ENCODE measurements at places on chromosomes 12 and 14. TPM values are rescaled to one million over a fixed set of nuclear protein-coding genes. Genes with fewer than 3 reads are reported as not detected.
A peak's percentile ranks its signal among the peaks of the same experiment; 100 is the strongest.

GRCh38 chr14:68268197-68268596 lies 448.6 kb downstream of the RAD51B start:
- DNase-seq = no peak

DNA sequence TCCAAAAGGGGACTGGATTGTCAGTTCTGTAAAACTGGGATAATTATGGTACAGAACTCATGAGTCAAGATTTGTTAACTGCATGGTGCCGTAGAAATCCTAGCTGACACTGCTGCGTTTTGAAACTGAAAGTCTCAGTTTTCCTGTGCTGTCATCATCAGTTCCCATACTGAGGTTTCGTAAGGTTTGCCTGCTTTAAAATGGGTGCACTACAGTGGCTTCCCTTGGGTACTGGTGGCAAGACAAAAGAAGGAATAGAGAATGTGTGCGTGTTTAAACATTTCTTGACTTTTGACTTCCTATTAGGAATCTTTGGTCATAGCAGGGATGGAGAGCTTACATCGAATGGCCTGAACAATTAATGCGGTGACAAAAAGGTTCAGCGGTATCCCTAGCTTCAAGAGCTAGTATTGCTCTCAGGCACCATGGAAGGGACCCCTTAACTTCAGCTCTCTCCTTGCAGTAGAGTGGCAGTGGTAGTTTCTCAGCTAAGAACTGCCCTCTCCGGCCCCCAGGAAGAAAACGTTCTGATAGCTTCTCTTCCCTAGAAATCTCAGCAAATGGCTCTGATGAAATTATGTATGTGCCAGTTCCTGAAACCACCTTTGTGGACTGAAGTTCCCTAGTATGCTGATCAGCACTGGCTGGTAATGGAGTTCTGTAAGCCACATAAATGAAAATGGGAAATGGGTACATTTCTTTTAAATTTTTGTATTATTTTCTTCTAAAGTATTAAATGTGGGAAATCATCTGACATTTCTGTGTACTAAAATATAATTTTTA lies 28.9 kb downstream of the ANO6 start:
- no peak for DNase-seq

- no peak for DNase-seq
Observed at GRCh38 chr12:46676396-46676795, 149.4 kb downstream of the SLC38A4 start.

DNA sequence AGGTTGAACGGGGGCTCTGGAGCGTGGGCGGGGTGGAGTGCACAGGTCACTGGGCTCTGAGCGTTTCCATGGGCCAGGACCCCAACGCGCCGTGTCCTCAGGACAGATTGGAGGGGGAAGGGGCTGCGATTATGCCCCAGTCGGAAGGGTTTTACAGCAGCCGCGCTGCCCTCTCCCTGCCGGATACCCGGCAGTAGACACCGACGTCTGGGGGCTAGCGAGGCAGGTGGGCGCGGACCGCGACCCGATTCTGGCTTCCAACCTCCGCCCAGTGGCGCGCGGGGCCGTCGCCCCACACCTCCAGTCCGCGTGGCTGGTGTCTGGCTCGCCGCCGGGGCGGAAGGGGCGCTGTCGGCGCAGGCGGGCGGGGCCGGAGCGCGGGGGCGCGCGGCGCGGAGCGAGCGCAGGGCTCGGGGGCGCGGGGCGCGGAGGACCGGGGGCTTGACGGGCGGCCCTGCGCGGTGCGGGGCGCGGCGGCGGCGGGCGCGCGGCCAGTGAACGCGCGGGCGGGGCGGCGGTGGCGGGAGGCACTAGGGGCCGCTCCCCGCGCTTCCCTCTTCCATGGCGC lies 2.4 kb upstream of the KIF26A start:
- DNase-seq = peak; percentile 68

GRCh38 chr12:28794211-28794610 lies 354.9 kb upstream of the FAR2 start:
- DNase-seq = no peak

GRCh38 chr12:31234955-31235867 lies 90.7 kb downstream of the SINHCAF start:
- DNase-seq = peak; percentile 76

GRCh38 chr12:22530-23201 lies 43.9 kb upstream of the IQSEC3 start:
- peak; percentile 73 for DNase-seq

- no peak for DNase-seq
Observed at GRCh38 chr12:121050725-121051124, 11.7 kb upstream of the OASL start.

- DNase-seq = no peak
Observed at GRCh38 chr12:92290350-92290695, 144.7 kb upstream of the BTG1 start.

DNA sequence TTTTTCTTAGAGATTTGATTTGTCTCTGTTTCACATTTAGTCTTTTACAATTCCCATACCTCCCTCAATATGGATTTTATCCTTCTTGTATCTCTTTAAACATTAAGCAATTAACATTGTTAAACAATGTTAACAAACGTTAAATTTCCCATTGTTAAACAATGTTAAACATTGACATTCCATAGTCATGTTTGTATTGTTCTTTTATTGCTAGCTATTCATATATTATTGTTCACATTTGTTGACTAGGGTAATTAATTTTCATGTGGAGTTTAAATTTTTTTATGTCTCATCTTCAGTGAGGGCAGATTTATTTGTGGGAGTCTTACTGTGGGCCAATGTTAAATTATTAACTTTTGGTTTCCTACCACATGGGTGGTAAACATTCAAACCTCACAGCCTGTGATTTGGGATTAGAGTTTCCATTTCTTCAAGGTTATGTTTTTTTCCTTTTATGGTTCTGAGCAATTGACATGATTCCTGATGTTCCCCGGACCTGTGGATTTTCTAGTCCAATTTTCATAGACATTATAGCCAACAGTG lies 294.3 kb downstream of the ALG10B start:
- DNase-seq = no peak

DNA sequence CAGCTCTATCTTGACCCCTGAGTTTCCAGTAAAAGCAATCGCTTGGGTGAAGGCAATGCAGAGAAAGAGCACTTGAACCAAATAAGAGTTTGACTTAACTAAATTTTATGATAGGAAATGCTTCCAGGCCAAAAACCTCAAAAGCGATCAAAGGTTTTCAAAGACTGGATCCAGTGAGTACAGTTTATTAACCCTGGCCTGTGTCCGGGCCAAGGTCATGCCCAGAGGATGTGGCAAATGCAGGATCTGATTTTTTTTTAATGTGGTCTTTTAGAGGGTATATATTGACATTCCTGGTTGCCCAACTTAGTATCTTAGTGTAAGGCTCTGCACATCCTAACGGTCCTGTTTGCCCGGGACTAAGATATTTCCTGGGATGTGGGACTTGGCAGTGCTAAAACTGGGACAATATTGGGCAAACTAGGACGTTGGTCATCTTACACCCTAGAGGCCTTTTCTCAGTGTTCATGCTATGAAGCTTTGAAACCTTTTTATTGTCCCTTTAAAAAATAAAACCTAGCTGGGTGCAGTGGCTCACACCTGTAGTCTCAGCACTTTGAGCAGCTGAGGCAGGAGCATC lies 40.1 kb upstream of the TMED10 start:
- no peak for DNase-seq

DNA sequence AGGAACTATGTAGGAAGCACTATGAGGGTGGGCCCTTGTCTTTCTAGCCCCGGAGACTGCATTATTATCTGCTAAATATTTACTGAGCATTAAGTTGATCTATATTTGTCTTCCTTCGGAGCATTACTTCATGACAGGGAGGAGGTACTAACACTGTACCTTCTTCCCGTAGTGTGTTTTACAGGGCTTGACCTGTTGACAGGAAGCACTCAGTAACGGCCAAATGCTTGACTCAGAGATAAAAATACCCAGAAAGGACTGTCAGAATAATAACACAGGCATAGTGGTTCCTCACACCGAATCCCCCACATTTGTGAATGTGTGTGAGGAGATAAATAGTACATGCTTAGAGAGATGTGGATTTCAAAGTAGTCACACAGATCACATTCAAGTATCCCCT lies 466.6 kb downstream of the EGLN3 start:
- no peak for DNase-seq

- no peak for DNase-seq
Observed at GRCh38 chr12:28369483-28369882, 179.2 kb downstream of the CCDC91 start.

- DNase-seq = no peak
Observed at GRCh38 chr12:20629414-20630156, 65.5 kb upstream of the SLCO1C1 start.

GRCh38 chr14:102200690-102201352 lies 61.1 kb downstream of the WDR20 start:
- no peak for DNase-seq

DNA sequence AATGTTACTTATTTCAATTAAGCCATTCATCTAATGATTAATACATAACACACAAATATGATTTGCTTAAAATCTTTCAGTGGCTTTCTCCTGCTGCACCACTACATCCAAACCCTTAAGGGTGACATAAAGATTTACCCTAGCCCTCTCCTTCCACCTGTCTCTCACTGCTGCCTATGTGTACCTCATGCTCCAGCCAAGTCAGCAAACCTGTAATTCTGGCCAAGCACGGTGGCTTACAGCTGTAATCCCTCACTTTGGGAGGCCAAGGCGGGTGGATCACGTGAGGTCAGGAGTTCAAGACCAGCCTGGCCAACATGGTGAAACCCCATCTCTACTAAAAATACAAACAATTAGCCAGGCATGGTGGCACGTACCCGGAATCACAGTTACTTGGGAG lies 31.7 kb upstream of the CERS5 start:
- DNase-seq = no peak

- DNase-seq = peak; percentile 87
Observed at GRCh38 chr12:52865090-52865944, 16.5 kb upstream of the KRT78 start.

- no peak for DNase-seq
Observed at GRCh38 chr12:95481888-95482287, 7.9 kb downstream of the METAP2 start.

GRCh38 chr12:95648990-95649791 lies 97.9 kb upstream of the USP44 start:
- no peak for DNase-seq

DNA sequence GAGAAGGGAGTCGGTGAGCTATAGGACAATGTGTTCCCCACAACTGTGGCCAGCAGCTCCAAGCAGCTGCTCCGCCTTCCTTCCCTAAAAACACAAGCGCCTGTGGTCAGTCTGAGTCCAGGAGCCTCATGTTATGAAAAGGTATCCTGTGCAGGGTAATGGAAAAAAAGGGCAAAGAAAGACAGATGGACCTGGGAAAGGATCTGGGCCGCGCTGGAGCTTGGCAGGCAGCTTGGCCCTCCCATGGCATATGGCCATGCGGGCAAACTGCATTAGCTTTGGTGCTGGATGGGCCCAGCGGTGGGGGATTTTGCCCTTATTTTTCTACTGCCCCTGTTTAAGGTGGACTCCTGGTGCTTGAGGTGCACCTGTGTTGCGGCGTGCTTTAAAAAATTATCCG lies 23.7 kb upstream of the CHST11 start:
- DNase-seq = no peak

DNA sequence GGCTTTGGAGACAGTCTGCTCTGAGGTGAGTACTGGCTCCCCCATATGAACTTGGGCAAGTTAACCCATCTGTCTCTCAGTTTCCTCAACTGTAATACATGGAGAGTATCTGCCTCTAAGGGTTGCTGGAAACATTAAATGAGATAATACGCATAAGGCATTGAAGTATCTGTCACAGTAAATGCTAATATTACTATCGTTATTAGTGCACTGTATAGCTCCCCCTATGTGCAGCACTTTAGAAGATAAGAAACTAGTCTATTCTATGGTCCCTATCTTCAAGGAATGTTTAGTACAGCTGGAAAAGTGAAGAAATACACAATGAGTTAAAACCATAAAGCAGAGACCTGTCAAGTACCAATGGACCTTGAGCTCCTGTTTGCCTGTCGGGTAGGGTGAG lies 51.7 kb upstream of the CFL2 start:
- no peak for DNase-seq

GRCh38 chr14:67426983-67427606 lies 15.1 kb upstream of the PLEK2 start:
- peak; percentile 84 for DNase-seq

GRCh38 chr12:132460571-132460970 lies 29.4 kb upstream of the FBRSL1 start:
- no peak for DNase-seq

DNA sequence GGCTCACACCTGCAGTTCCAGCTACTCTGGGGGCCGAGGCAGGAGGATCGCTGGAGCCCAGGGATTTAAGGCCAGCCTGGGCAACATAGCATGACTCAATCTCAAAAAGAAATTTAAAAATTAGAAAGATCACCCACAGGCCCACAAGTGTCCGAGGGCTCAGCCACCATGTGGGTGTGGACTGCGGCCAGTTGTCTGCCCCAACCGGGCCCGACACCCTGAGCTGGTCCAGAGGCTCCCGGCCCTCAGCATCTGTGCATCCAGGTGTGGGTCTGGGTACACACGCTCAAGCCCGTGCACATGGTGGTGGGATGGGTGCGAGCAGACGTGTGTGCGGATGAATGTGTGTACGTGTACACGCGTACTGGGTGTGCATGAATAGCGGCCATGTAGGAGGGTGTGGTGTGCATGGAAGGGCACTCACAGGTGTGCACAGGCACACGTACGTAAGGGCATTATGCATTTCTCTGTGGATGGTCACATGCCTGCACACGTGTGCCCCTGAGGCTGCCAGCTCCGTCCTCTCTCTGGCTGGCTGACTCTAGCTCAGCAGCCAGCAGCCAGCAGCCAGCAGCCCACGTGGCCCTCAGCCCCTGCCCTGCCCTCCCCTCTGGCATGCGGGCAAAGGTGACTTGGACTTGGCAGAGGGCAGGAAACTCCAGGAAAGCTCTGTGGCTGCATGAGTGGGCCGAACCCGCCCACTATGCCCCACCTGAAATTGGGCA lies 23.3 kb upstream of the NUDT14 start:
- DNase-seq = no peak

- no peak for DNase-seq
Observed at GRCh38 chr12:66268562-66268961, 33.7 kb upstream of the HELB start.

GRCh38 chr14:64060199-64060545 lies 207.4 kb downstream of the SYNE2 start:
- no peak for DNase-seq

- peak; percentile 66 for DNase-seq
Observed at GRCh38 chr12:132356691-132357622, 27.6 kb upstream of the GALNT9 start.

Gene KRT79
- total RNA-seq = not detected

Gene KRT4
- total RNA-seq = not detected

Gene DIO2
- 6.1 TPM for total RNA-seq

Gene DBX2
- total RNA-seq = 0.93 TPM

Gene ITGA7
- total RNA-seq = 497 TPM

Gene LALBA
- total RNA-seq = not detected

Gene KRT1
- total RNA-seq = not detected

Gene ZDHHC22
- total RNA-seq = not detected

Gene MAP1LC3B2
- 1.8 TPM for total RNA-seq

Gene MYO1A
- 1.0 TPM for total RNA-seq

Gene HOXC5
- total RNA-seq = 2.9 TPM

Gene ERP27
- 1.0 TPM for total RNA-seq

Gene DHH
- total RNA-seq = 2.7 TPM

Gene DLK1
- total RNA-seq = not detected

Gene TMBIM4
- total RNA-seq = 131 TPM

Gene OLR1
- 0.71 TPM for total RNA-seq

Measured in posterior vena cava (tissue), 2 donors.